IMR-90 (cell line): ENCODE measurements at places on chromosomes 12 and 14.

DNA sequence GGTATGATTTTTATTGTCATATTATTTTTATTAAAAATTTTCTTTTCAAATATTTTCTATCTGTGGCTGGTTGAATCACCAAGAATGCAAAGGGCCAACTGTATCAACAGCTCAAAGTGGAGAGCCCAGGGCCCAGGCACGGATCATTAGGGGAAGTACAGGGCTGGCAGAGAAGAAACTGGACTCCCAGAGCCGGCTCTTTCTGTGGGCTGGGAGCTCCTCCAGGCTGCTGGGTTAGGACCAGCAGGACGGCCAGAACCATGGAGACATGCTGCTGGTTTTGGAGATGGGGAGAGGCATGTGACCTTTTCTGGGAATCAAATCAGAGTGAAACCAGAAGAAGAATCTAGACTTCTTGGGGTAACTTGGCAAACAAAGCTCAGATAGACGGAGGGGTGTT, 220.5 kb downstream of the CACNA1C start:
- no peaks in the 10 kb centered on the region for H3K27me3 ChIP-seq
- H3K4me3 ChIP-seq, result no peak overlapping the region
- peaks cover 14% of the 10 kb centered on the region for H3K4me1 ChIP-seq
- H3K27ac ChIP-seq, result no peak overlapping the region
- DNase-seq, result peak; percentile 83
- no peaks in the 10 kb centered on the region for H3K36me3 ChIP-seq

- no peaks in the 10 kb centered on the region for H3K36me3 ChIP-seq
- peak; percentile 80 for DNase-seq
- H3K27me3 ChIP-seq, result peaks cover 7% of the 10 kb centered on the region
- peak within 1 kb of the TSS; percentile 93 for H3K27ac ChIP-seq
- no peaks in the 10 kb centered on the region for H3K4me1 ChIP-seq
Measured at GRCh38 chr14:77376771-77377501, at the start of the genes SAMD15 and TMED8. Gene SAMD15 (plus strand): TSS chr14:77377379. CDS start chr14:77377419, 40 bp downstream. Gene TMED8 (minus strand): TSS chr14:77377094. CDS start chr14:77377053, 41 bp downstream.

DNA sequence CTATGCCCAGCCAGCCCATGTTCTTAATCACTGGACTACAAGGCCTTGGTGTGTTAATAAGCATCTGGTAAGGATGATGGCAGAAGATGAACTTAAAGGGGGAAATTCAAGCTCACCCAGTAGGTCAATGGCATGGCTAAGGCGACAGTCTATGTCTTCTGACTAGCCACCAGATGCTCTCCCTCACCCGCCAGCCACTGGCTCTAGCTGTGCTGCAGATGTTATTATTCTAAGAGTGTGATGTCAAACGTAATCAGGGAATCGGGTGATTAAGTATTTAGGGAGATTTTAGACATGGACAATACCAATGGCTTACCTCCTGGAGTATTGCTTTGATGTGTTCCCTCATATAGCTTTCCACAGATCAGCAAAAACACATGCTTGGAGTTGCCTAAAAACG, 39.2 kb upstream of the MAX start:
- H3K36me3 ChIP-seq, result no peaks in the 10 kb centered on the region
- no peak overlapping the region for H3K4me3 ChIP-seq
- no peak overlapping the region for H3K27ac ChIP-seq
- no peak for DNase-seq
- no peaks in the 10 kb centered on the region for H3K4me1 ChIP-seq
- H3K27me3 ChIP-seq, result peaks cover 25% of the 10 kb centered on the region

- no peak overlapping the region for H3K27ac ChIP-seq
- no peaks in the 10 kb centered on the region for H3K27me3 ChIP-seq
- H3K36me3 ChIP-seq, result no peaks in the 10 kb centered on the region
- no peaks in the 10 kb centered on the region; the same call in 1 of the 2 replicates for H3K4me1 ChIP-seq
- peak; percentile 6 for DNase-seq
Measured at GRCh38 chr12:87603727-87604126, 425.5 kb downstream of the C12orf50 start.
